ENCODE measurements at places on chromosomes 6 and 20.

GRCh38 chr20:52076164-52076563, 115.4 kb downstream of the ZFP64 start:
- DNase-seq: no peak

- no peak for DNase-seq
Observed at GRCh38 chr6:100880149-100880852, 828 bp downstream of the ASCC3 start.

DNA sequence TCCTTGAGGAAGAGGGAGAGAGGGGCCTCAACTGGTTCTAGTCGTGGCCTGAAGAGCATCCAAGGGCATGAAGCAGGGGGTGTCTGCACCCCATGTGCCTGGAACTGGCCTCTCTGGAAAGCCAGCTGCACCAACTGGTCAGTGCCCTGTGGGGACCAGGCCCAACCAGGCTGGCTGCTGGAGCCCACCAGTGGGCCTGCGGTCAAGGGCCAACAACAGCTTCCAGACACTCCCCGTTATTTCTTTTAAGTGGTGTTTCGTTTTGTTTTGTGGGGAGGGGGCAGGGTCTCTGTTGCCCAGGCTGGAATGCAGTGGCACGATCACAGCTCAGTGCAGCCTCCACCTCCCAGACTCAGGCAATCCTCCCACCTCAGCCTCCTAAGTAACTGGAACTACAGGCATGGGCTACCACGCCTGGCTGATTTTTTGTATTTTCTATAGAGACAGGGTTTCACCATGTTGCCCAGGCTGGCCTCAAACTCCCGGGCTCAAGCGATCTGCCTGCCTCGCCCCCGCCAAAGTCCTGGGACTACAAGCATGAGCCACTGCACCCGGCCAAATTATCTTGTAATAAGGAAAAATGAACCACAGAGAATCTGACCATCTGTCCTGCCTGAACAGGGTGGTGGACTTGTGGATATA, 11.9 kb upstream of the C20orf144 start:
- DNase-seq: no peak

DNA sequence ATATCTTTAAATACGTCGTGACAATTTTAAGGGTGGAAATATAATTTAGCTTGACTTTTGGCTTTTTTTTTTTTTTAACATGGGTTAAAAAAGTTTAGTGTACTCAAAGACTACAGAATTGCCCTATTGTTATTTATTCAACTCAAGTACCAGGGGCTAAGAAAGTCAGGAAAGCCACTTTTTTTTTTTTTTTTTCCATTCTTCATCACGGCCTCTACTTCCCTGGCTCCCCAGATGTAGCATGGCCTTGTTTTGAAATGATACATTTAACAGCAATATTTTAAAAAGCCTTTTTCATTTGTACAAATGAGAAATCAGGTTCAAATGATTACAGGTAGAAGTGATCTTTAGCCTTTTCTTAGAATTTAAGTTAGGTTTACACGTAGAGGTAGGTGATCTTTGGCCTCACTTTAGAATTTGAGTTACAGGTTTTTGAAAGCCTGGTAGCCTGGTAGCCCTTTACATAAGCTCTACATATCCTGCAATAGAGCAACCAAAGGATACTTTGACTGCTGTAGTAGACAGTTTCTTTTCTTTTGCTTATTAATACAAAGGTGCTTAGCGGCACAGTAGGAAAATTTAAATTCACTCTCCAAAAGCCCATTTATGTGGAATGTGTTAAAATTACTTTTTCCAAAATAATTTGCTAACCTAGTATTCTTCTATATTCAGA, 160.5 kb upstream of the MMS22L start:
- DNase-seq: no peak

DNA sequence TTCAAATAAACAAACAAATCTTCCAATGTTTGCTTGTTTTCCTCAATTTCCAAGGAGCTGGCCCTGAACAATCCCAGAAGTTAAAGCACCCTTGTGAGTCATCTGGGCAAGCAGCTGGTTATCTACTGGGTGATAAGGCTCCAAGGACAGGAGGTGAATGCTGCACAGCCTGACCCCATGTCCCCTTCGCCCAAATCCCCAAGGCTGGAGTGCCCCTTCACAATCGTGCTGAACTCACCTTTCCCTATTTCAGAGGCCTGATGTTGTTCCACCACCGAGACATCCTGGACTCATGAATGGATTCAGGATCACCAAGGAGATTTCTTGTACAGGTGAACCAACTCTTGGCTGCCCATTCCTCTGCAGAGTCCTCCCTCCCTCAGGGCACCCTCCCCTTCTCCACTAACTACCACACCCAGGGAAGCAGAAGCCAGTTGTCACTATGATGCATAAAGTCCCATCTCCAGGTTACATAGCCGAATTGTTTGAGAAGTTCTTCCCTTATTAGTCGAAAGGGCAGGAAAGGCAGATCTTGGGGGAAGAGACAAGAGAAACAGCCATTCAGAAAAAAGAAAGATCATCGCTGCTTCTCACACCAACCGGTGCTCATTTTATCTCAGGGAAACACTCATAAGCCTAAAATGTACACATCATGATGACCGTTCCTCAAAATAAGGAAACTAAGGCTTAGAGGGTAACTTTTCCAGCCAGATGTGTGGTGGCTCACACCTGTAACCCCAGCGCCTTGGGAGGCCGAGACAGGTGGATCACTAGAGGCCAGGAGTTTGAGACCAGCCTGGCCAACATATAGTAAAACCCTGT, 138.8 kb upstream of the RREB1 start:
- DNase-seq: no peak

- DNase-seq: no peak
Observed at GRCh38 chr6:29153083-29153482, 17.6 kb upstream of the OR2J2 start.

DNA sequence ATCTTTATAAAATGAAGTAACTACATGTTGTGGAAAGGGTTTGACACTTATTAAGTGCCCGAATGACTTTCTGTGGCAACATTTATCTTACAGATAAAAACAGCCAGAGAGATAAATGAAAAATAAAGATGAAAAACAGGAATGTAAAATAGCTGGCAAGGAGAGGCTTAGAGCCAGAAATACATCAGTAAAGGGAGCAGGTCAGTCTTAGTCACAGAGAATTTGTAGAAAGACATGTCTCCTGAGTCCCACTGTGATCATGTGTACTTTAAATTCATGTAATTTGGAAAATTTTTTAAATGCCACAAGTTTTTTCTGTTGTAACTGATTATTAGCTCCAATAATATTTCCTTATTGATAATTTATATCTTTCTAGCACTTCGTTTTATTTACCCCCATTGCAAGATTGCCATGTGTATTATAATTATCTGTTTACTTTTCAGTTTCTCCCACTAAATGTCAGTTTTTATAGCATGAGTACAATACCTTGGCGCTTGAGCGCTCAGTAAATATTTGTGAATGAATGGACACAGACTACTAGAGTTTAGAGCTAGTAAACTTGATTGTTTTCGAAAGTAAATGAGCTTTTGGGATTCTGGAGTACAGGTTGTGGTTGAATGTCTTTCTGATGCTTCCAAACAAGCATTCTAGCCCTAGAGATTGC, 15.2 kb downstream of the TAB2 start:
- DNase-seq: no peak

GRCh38 chr20:42920776-42921175, 268.9 kb downstream of the PTPRT start:
- DNase-seq: no peak

- peak; percentile 48 for DNase-seq
Observed at GRCh38 chr6:36914227-36914794, 28.6 kb downstream of the C6orf89 start.

DNA sequence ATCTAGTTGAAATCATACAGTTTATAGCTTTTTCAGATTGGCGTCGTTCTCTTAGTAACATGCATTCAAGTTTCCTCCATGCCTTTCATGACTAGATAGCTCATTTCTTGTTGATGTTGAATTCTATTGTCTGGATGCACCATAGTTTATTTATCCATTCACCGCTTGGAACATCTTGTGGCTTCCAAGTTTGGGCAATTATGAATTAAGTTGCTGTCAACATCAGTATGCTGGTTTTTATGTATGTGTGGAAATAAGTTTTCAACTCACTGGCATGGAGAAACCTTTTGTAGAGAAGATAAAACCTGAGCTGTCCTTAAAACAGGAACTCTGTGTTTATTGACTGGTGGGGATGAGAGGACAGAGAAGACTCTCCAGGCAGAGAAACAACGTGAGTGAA, 248.0 kb downstream of the CDC5L start:
- DNase-seq: no peak

DNA sequence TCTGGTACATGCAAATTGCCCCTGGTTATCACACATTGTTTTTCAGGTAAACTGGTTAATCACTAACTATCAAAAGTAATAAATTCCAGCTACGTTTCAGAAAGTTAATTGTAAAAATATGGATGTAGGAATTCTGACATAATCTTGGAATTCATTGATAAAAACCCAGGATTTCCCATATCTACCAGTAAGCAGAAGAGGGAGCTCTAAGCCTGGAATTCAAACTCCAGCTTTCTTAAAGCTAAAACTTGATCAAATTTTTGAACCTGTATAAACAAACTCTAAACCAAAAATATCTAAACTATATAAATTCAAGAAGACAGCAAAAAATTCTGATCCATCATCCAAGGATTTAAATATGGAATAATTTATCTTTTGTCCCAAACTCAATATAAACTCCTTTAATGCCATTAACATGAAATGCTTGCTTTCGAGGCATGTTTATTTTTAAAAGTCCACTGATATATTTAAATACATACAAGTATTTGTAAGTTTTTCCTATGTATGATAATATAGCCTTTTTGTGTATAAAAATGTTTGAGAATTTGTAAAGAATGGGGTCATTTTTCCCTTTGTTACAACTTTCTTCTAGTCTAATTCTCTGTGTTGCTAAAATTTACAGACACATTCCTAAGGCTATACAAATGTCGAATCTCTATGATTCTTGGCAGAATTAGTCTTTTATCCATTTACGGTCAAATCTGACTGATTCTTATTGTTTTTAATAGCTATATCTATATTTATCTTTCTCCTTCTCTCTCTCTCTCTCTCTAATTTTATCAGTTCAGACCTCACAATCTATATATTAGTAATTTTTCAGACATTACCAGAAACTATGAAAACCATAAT, 91.4 kb upstream of the RNF217 start:
- DNase-seq: no peak

DNA sequence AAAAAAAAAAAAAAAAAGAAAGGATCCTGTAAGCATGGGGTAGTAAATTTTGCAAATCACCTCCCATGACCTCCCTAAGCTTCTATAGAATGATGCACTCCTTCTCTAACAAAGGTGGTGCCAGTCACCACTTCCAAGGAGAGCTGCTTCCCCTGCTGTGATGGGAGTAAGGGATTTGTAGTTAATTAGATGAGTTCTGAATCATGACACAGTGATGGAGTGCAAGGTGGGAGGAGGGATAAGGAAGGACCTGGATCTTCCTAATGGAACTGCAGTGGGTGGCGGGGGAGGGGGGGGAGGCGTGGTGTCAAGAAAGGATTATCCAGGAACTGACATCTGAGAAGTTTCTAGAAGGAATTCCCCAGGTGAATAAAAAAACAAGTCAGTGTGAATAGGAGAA, 47.8 kb downstream of the NRN1 start:
- DNase-seq: no peak

DNA sequence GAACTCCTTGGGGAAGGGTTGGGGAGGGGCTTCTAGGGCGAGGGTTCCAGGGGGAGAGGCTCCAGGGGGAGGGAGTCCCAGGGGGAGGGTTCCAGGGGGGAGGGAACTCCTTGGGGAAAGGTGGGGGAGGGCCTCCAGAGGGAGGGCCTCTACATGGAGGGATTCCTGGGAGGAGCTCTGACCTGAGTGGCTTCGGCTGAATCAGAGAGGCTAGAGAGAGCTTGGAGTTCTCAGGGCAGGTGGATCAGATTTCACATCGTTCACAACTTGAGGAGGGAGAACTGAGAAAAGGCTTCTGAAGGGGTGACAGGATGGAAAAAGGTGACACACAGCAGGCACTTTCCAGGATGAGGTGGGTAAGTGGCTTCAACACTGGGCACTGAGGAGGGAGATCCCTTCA, 49.1 kb downstream of the DAAM2 start:
- no peak for DNase-seq

GRCh38 chr6:36962874-36963273, 8.3 kb downstream of the PI16 start:
- DNase-seq: peak; percentile 83

GRCh38 chr6:11596640-11597237, 59.2 kb downstream of the TMEM170B start:
- DNase-seq: no peak

DNA sequence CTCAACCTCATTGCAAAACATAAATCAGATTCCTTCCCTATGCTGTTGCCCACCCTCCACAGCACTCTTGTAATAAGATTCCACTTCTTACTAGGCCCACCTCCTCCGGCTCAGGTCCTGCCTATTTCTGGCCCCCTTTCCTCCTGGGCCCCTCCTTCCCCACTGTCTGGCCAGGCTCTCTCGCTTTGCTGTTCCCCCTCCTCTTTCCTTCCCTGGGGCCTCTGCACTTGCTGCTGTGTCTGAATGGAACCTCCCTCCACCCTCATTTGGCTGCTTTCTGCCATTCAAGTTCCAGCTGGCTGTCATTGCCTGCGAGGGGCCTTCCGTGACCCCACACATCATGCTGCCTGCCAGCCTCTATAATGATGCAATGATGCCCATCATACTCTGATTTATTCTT, 38.9 kb downstream of the ARHGAP40 start:
- no peak for DNase-seq

DNA sequence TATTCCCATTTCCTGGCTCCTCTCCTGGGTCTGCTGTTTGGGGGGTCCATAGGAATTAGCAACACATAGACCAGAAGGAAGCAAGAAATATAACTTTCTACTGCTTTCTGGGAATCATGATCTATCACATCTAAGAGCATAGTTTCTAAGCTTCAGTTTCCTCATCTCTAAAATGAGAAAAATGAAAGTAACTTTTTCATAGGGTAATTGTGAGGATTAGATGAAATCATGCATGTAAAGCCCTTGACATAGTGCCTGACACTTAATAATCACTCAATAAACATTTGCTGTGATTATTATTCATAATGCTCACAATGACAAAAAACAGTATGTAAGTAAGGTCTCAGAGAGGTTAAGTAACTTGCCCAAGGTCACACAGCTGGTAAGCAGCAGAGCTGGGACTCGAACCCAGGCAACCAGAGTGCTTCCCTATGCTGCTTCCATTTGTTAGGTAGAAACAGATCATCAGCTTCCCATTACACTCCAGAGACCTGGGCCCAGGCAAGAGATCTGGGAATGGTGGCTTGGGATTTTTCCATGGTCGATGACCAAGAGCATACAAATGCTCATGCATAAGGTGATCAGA, 86.6 kb upstream of the MAFB start:
- DNase-seq: no peak

GRCh38 chr20:23656372-23656771, 18.6 kb upstream of the CST3 start:
- no peak for DNase-seq
